ENCODE measurements at places on chromosomes 11 and 22.

DNA sequence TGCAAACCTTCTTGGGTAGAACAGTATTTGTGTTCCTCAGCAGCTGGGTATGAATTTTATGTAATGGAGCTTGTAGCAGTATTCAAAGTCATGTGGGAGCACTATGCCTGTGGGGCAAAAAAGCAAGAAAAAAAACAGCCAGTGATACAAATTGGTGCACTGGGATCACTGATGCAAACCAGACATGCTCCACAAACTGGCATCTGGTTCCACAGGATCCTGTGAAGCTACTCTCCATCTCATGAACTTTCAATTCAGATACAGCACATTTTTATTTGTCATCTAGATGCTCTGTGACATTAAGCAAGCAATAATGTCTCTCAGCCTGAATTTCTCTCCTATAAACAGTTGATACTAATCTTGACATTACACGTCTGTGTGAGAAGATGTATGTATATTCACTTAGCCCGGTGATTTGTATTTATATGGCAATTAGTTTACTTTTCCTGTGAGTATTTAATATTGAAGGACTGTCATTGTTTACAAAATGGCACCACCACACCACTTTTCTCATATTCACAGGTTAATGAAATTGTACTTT is 208.5 kb upstream of the GRIA4 start:
- no peak for DNase-seq

- no peak for DNase-seq
These were observed 11.9 kb downstream of the SLC29A2 start for GRCh38 chr11:66359662-66360087.

DNA sequence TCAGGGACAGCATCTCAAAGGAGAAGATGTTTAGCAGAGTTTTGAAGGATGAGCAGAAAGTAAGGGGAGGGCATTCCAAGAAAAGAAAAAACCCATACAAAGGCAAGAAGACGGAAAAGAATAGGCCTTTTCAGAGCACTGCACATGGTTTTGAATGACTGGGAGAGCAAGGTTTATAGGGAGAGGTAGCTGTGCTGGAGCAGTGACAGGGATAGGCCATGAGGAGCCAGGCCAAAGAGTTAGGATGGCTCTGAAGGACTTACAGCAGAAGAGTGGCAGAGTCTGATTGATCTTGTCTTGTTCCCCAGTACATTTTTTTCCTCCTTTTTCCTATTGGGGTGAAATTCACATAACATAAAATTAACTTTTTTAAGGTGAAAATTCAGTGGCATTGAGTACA is 55.8 kb upstream of the PAK1 start:
- DNase-seq = no peak

DNA sequence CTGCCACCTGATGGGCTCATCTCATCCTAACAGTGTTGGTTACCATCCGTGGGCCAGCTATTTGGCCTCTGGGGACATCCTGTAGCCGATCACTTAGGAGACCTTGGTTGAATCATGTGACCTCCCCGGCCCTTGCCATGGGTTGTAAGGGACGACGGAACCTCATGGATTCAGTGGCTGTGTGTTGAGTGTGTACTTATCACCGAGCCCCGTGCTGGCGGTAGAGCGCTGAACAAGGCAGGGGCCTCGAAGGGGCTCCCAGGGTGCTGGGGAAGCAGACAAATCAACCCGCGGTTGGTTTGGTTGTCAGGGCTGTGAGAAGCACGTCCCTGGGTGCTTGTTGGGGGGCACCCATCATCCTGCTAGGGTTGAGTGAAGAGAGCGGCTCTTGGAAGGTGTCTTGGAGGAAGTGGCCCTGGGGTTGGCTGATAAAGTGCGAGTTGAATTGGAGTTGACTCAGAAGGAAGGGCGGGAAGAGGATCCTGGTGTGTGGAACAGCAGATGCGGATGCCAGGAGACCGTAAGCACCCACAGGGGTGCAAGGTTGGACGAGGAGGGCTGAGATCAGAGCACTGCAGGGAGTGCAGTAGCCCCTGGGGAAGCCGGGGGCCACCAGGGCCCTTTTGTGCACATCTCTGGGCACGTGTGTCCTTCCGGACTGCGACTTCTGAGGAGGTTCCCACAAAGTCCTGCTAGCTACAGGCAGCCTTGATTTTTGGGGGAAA is 53.6 kb downstream of the MPPED1 start:
- DNase-seq = no peak

GRCh38 chr11:119592642-119593041 is 136.4 kb downstream of the NECTIN1 start:
- DNase-seq = peak; percentile 45

DNA sequence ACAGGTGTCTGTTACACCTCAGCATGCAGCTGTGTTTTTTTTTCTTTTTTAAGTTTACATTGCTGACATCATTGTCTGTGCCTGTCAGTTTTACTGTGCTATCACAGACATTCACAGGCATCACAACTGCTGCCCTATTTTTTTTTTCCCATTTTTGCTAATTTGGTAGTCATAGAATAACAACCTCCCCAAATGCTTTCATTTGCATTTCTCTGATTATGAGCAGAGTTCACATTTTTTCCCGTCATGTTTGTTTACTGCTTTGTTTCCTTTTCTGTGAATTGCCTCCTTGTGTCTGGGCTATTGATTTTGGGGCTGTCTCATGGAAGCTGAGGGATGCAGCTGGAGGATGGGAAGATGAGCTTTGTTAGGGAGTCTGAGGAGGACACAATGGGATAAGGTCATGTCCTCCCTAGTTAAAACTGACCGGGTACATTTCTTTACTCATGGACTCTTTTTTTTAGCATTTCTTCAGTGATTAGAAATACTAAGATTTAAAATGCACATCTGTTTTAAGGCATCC is 155.1 kb downstream of the LDLRAD3 start:
- no peak for DNase-seq

DNA sequence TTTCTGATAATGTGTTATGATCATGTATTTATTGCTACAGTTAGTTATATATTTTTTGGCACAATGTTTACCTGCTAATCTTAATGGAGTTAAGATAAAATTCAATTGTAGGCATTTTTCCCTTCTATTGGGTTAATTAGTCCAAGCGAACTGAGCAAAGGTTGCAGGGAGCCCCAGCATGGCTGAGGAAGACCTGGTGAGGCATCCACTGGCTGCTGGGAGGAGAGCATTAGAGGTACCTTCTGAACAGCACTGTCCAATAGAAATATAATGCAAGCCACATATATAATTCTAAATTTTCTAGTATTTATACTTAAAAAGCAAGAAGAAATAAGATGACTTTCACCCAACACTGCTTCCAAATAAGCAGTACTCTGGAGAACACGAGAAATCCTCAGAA is 689 bp upstream of the TMEM126A start:
- no peak for DNase-seq

- DNase-seq = peak; percentile 66
These were observed 555.8 kb downstream of the BUD13 start for GRCh38 chr11:116217006-116217405.

GRCh38 chr11:116500947-116501602 is 271.7 kb downstream of the BUD13 start:
- no peak for DNase-seq

DNA sequence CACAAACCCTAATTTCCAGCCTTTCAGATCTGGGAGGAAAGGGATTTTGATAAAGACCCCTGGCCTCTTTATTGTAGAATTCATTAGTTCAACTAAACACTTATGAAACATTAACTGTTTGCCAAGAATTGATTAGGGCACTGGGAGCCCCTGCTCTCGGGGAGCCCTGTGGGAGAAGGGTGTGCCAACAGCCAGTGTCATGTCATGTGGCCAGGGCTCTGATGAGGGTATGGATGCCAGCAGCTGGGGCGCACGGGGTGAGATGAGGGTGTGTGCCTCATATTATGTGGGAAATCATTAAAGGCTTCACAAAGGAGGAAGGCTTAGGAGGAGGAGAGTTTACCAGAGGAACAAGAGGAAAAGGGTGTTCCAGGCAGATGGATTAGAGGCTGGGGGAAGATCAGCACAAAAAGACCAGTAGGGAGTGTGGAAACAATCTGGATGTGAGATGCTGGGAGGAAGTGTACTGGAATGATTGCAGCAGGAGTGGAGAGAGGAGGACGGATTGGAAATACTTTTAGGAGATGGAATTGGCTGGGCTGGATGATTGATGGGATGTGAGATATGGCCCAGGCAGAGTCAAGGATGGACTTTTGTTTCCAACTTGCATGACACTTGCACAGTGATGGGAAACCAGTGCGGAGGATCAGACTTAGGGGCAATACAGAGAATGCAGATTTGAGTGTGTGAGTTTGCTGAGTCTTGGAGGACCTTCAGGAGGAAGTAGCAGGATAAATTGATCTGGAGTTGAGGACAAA is 137.8 kb downstream of the CSNK2A3 start:
- no peak for DNase-seq

DNA sequence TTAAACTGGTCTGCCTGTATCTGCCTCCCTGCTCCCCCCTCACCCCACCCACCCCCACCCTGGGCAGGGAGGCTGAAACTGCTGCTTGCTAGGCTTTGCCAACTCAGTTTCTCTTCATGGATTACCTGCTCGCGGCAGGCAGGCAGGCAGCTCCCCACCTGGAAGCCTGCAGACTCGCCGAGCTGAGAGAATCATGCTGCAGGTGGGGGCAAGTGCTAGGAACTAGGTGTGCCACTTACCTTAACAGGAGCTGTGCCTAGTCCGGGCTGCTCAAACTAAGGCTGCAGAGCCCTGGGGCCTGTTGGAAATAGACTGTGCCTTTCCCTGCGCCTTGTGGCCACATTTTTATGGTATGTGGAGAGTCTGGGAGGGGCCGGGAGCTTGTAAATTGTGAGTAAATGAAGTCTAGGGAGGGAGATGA is 30.3 kb downstream of the MARK2 start:
- DNase-seq = no peak

GRCh38 chr11:125924384-125925007 is 20.2 kb downstream of the DDX25 start:
- DNase-seq = no peak

DNA sequence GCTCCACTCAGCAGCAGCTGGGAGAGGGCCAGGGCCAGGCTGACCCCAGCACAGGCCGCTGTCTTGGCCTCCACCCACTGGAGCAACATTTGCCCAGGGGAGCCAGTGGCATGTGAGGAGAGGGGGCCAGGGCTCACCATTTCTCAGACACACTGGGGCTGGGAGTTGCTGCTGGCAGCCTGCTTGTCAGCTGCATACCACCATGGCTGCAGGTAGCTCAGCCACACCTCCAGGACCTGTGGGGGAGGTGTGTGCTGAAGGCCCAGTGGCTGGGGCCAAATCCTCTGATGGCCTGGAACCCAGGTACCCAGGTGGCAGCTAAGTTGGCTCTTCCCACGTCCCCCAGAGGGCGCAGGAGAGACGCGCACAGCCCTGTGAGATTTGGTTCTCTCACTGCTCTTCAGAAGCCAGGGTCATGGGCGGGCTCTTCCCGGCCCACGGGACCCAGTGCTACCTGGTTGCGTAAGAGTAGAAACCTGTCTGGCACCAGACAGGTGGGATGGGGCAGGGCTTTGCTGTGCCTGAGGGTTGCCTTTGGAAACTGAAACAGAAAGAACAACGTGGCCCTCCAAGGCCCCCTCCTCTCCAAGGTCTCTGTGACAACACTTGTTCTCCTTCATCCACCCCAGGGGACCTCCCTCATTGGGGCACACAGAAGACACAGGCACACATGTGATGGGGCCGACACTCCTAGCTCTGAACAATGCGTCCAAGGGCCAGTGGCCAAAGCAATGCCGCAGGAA is 98.8 kb downstream of the MED15 start:
- DNase-seq = no peak

DNA sequence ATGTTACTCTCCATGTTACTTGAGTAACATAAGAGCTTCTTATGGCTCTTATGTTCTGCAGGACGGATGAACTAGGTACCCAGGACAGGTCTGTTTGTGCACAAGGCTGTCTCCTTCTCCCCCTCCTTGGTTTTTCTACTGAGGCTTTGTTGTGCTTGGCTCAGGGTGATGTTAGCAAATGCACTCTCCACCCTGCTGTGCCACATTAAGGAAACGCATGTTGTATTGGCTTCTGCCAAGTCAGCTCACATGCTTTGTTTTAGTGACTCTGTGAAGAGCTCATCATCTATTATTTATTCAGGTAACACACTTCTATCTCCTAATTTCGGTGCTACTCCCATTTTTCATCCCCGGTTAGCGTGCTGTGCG is 108.3 kb downstream of the PTPRJ start:
- no peak for DNase-seq

GRCh38 chr11:73308003-73308960 is at the start of gene ARHGEF17:
TSS of gene ARHGEF17 (plus strand) at chr11:73308276. CDS start at chr11:73308639, 363 bp downstream.
- peak; percentile 54 for DNase-seq

- no peak for DNase-seq
These were observed 17.5 kb downstream of the CSNK1E start for GRCh38 chr22:38299770-38300102.

DNA sequence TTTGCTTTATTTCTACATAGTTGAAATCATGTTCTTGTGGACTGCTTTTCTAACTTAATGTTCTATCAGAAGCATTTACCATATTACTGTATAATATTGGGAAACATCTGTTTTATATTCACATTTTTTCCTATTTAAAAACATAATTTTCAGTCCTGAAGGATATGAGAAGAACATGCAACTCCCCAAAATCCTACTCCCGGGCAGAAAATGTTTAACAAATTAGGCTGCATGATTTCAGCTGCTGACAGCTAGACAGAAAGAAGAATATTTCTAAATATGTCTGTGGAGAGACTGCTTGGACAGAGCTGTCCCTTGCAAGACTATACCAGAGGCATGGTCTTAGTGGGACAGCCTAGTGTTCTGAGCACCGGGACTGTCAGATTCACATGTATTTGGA is 15.7 kb upstream of the AMPD3 start:
- DNase-seq = no peak

GRCh38 chr11:35978183-35978582 is 34.3 kb downstream of the LDLRAD3 start:
- no peak for DNase-seq

DNA sequence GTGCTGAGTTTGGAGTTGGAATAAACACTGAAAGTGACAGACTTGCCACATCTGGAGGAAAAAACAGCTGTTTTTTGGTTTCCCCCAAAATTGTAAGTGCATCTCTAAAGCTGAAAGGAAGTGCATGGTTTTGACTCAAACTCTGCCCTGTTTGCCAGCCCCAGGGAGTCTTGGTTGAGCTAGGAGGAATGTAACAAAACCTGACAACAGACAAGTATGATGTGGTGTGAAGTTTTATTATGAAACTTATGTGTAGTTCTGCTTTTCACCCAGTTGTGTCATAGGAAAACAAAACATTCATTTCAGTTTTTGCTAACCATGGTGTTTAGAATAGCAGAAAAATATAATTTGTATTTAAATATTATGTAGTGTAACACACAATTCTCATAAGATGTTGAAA is 31.7 kb upstream of the PDE3B start:
- no peak for DNase-seq

DNA sequence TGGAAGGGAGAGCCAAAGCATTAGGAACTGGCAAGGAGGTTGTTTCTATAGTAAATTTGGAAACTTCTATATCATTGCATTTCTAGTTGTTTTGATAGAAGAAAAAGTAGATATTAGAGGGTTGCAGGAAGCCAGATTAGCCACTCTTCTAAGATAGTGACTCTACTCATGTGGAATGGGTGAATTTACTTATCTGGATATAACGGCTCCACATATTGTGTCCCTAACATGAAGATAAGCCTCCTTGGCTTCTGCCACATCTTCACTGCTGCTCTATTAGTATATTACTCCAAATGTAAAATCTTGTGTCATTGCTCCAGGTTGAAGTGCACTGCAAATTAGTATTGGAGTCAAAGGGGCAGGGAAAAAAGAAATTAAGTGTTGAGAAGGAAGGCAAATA is 283.3 kb downstream of the CASP12 start:
- DNase-seq = no peak

All from dorsolateral prefrontal cortex (tissue), 122 donors.